ENCODE measurements at places on chromosomes 2 and 18.

- DNase-seq, result no peak
Measured at GRCh38 chr18:36665952-36666351, 162.8 kb downstream of the TPGS2 start.

- DNase-seq, result no peak
Measured at GRCh38 chr2:198173242-198173641, 368.8 kb downstream of the PLCL1 start.

DNA sequence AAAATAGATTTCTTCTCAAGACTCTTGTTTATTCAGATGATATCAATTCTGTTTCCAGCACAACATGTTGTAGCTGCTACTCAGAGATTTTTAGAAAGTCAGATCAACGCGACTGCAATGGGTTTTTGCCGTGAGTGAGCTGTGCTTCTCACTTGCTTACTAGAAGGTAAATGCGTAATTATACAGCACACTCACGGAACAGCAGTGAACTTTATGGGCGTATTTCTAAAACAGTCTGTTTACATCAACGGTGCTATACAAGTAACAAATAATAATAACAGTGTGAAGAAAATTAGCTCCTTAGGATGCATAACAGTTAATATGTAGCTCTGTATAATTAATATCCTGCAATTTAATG is 533.6 kb downstream of the RNF144A start:
- DNase-seq, result no peak

- no peak for DNase-seq
Measured at GRCh38 chr2:105773568-105773967, 28.9 kb downstream of the NCK2 start.

GRCh38 chr18:43887491-43887890 is 610.2 kb upstream of the SYT4 start:
- DNase-seq, result no peak

- DNase-seq, result no peak
Measured at GRCh38 chr2:193469251-193469650, 1274.5 kb upstream of the TMEFF2 start.

DNA sequence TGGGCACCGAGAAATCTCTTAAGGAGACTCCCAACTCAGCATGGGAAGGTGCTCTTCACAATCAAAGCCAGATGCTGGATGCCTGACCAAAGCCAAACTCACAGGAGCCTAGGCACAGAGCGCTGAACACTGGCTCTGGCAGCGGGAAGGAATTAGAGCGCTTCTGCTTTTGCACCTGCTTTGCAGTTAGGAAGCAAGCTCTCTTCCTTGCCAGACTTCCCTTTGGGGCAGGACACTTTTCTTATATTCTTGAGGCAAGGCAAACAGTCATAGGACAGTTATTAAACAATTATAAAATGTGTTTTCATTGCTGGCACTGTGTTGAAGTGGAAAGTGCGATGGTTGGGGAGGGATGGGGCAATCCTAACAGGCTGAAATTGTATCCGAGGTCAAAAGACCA is 79.6 kb upstream of the DNMT3A start:
- no peak for DNase-seq

GRCh38 chr18:63292831-63293683 is 26.5 kb downstream of the BCL2 start:
- DNase-seq, result no peak

- DNase-seq, result no peak
Measured at GRCh38 chr2:71602581-71602980, 149.2 kb downstream of the DYSF start.

DNA sequence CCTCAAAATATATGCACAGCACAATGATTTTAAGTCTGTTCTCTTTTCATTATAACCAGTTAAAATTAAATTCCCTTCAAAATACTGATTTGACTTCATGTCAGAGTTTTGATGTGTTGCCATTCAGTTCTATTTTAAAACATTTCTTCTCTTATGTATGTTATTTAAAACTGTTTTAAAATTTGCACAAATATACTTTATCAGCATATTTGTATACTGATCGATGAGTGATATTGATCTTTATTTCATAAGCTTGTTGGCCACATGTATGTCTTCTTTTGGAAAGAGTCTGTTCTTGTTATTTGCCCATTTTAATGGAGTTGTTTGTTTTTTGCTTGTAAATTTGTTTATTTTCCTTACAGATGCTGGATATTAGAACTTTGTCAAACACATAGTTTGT is 496.3 kb upstream of the VWC2L start:
- DNase-seq, result no peak

GRCh38 chr2:127195140-127196074 is 24.7 kb downstream of the CYP27C1 start:
- no peak for DNase-seq

DNA sequence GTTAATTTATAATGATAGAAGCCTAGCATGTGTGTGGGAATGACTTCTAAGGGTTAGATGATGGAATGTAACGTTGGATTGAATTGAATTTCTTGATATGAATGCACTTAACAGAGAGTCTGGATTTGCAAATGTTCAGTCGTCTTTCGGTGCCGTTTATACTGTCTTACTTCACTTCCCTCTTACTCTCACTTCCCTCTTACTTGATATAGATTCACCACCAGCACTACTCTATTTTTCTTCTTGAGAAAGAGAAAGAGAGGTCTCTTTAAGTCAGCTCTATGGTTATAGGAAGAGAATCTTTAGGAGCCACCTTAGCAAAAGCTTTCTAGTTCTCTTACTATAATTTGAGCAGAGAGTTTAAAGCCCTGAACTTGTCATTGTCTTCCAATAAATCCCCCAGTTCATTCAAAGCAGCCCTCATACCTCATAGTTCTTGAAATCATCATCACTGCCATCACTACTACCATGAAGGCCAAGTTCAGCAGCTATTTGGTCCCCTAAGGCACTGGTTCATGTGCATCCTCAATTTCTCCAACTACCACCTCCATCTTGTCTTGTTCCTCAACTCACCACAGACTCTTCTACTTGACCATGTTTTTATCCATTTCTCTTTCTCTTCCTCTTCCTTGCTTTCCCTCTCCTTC is 501.7 kb upstream of the TCF4 start:
- DNase-seq, result no peak

DNA sequence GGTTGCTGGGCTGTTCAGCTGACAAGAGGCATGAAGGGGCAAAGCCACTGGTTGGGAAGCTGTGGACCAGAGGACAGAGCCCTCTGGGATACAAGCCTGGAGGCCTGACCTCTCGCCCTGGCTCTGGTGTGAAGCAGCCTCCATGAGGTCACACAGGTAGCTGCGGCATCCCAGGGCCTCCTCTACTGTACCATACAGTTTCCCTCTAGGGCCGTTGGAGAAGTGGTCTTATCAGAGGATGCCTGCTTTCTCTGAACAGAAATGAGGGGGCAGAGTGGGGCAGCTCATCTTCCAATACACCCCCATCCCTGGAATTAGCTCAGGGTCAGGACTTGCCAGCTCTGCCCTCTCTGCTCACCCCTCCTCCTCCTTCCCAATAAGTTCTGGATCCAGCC is 135.1 kb upstream of the SMAD2 start:
- DNase-seq, result no peak

Measured in CMK (cell line).